ENCODE measurements at places on chromosomes 7 and 10.

DNA sequence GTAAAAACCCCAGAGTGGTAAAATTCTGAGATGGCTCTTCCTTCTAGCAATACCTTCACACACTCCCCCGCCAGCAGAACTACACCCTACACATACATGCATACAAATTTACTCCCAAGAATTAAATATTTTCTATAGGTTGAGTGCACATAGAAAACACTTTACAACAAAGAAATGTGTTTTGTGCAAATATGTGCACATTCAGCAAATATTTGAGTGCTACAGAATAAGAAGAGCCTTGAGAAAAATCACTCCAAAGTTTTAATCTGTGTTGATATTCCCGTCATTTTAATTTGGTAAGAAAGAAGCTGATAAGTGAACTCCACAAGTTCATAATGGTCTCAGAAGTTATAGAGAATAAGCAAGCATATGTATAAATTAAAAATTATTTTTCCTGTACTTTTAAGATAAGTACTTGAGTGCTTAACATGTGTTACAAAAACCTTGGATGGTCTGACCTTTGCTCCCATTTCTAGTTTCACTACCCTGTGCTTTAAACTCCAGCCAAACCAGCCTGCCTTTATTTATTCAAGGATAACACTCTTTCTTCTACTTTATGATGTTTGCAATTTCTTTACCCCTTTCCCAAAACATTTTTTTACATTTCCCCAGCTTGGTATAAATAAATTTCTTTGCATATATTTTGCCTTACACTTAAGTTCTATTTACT is 733.5 kb upstream of the LRRTM3 start:
- DNase-seq: no peak

DNA sequence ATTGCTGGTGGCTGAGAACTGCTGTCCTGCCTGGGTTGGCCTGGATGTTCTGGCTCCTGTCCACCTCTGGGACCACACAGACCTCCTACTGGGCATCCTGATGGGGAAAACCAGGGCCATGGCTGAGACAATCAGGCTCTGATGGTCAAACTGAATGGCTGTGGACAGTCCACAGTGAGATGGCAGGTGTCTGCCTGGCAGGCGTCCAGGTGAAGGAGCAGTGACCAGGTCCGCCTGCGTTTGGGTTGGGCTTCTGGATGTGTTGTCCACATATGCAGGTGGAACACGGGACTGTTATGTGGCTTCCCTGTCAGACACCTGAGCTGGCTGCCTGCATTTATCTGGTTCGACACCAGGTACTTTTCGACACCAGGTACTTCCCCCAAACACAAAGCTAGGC is 241.7 kb downstream of the BUB3 start:
- no peak for DNase-seq

- DNase-seq: no peak
Measured at GRCh38 chr7:101858437-101859385, 41.3 kb downstream of the CUX1 start.

DNA sequence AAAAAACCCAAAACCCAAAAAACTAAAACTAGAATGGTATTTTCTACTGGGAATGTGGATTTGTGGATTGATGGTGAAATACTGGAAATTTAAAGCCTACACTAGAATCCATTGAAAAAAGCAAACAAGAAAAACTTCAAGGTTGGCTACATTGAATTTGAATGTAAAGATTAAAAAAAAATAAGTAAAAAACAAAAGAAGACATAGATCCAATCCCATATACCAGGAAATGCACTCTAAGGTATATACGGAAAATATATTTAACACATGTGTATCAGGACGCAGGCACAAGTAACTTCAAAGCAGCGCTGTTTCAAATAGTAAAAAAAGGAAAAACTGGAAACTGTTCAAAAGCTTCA is 754 bp upstream of the BBS9 start:
- peak; percentile 53 for DNase-seq

GRCh38 chr7:124908259-124908658 is 21.4 kb downstream of the POT1 start:
- no peak for DNase-seq

DNA sequence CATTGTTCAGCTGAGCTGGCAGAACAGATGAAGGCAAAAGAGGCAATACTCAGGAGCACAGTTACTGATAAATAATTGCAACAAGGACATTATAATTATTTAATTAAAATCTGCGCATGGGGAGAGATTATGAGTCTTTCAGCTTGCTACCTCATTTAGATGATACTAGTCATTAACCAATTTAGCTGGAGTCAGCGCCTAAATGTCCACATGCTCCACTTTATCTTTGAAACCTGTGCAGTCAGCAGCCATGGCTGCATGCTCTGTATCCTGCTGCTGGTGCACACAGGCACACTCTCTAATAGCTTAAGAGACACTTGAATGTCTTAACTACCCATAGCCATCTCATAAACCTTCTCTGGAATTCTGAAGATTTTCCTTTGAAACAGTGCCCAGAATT is 196.8 kb downstream of the PPP1R3A start:
- DNase-seq: no peak

GRCh38 chr10:94038024-94038423 is 44.3 kb downstream of the PLCE1 start:
- DNase-seq: no peak

DNA sequence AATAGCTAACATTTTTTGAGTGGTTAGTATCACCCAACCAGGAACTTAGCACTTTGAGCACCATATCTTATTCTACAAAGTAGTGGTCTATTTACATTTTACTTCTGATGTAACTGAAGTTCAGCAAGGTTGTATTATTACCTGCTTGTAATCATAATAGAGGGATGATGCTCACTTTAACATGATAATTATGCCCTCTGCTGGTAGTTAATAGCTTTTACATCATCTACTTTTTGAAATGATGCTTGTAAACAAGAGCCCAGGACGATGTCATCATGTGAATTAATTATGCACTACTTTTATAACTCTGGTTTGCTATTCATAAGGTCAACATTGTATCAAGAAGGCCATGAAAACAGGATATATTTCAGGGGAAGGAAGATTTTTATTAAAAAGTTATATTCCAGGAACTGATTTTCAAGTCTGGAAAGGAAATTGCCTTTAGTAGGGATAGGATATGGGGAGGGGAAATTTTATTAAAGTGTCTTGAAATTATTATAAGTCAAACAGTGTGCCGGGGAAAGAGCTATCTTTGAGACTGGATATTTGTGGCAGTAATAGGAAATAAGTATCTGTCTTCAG is 80.3 kb upstream of the SCIN start:
- DNase-seq: no peak

DNA sequence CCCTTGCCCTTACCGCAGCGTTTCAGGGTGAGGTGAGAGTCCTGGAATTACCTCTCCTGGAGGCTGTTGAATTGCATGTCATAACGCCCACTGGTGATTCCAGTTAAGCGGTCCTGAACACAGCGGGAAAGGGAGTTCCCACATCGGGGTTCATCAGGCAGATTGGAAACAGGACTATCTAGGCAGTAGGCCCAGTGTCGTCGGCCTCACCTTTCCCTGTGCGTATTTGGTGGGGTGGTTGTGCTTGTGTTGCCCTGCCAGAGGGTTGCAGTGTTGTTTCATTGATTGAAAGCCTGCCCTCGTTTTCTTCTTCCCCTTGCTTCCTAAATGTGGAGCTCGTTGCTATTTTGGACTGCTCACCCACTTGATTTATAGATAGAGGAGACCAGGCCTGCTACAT is 10.6 kb upstream of the SUN1 start:
- DNase-seq: no peak

GRCh38 chr7:125088555-125088954 is 158.9 kb upstream of the POT1 start:
- DNase-seq: no peak

- no peak for DNase-seq
Measured at GRCh38 chr7:47804767-47805545, 143.3 kb downstream of the PKD1L1 start.

DNA sequence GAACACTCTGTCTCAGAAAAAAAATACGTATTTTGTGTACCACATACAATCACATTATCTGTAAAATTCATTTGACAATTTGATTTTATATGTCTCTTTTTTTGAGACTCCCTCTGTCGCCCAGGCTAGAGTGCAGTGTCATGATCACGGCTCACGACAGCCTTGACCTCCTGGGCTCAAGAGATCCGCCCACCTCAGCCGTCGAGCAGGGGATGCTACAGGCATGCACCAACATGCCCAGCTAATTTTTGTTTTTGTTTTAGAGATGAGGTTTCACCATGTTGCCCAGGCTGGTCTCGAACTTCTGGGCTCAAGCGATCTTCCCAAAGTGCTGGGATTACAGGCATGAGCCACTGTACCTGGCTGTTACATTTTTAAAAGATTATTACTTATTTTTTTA is 11.6 kb upstream of the BAZ1B start:
- DNase-seq: no peak

GRCh38 chr10:123637326-123637880 is 28.8 kb upstream of the GPR26 start:
- no peak for DNase-seq

GRCh38 chr10:70007116-70007820 is 45.4 kb upstream of the MACROH2A2 start:
- DNase-seq: no peak

- DNase-seq: no peak
Measured at GRCh38 chr10:82757901-82758300, 882.9 kb downstream of the NRG3 start.

DNA sequence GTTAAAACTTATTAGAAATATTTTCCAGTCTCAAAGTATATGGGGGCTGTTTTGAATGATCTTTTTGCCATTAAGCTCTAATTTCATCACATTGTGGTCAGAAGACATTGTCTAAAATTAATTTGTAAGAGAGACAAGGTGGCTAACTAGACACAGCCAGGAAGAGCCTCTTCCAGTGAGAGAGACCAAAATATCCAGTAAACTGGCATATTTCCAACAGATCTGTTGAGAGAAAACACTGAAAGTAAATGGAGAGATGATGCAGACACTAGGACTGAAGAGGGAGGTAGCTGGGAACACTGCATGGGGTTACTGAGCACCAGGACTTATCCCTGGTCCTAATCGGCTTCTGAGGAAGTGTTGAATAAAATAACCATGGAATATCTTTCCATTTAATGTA is 101.5 kb upstream of the TAS2R16 start:
- no peak for DNase-seq

- DNase-seq: no peak
Measured at GRCh38 chr10:12418000-12418399, 68.7 kb downstream of the CAMK1D start.

- DNase-seq: no peak
Measured at GRCh38 chr7:116911801-116912200, 41.5 kb upstream of the ST7 start.

DNA sequence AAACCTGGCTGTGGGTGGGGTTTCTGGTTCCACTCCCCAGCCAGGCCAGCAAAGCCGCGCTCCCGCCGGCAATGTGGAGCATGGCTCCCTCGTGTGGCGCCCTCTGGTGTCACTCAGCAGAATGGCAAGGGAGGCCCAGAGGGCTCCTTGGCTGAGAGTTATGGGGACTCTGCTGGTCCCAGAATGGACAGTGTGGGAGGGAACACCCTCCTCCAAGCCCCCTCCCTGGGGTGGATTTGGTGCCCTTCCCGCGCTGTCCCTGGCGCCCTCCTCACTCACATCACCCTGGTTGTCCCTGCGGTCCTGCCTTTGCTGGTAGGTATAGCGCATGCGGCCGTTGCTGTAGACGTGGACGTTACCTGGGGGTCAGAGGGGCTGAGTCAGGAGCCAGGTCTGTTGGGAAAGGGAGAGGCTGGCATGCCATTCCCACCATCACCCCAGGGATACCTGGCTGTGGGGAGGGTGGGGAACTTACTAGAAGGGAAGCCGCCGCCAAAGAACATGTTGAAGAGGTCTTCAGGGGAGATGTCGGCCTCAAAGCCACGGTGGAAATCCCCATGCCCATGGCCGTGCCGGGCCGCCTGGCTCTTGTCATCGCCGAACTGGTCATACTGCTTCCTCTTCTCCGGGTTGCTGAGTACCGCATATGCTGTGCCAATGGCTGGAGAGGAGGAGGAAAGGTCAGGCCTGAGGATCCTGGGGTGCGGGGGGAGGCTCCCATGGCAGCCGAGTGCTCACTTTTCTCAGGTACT is 14.0 kb downstream of the DNAJB12 start:
- DNase-seq: peak; percentile 39

GRCh38 chr7:98266840-98267239 is 14.6 kb upstream of the BRI3 start:
- no peak for DNase-seq

GRCh38 chr7:195010-195829 is 2.8 kb downstream of the FAM20C start:
- no peak for DNase-seq

GRCh38 chr7:52959336-52959735 is 76.1 kb upstream of the POM121L12 start:
- no peak for DNase-seq

GRCh38 chr10:22316286-22317075 is at the start of gene COMMD3:
Gene COMMD3 (plus strand): TSS chr10:22316388. CDS start chr10:22316418, 30 bp downstream.
- DNase-seq: peak; percentile 82

GRCh38 chr10:15043674-15044073 is at the start of gene OLAH:
Gene OLAH (plus strand): TSS chr10:15043943. CDS start chr10:15047289, 3,346 bp downstream.
- DNase-seq: no peak
